ENCODE measurements at places on chromosomes 4 and X. TPM values are rescaled to one million over a fixed set of nuclear protein-coding genes. Genes with fewer than 3 reads are reported as not detected.

- no peak for DNase-seq
Measured at GRCh38 chrX:34918091-34918736, 24.4 kb upstream of the FAM47B start.

DNA sequence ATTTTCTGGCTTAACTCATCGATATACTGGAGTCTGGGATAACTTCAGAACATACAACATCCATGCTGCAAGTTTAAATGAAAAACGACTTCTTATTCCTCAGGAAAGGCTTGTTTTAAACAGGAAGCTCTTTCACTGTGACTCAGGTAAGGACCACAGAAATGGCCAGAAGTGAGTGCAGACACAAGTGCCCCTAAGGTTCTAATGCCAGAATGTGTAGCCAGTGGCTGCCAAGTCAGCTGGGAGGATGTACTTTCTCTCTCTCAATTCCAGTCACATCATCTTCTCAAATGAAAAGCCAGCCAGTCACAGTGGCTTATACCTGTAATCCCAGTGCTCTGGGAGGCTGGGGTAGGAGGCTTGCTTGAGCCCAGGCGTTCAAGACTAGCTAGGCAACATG is 144.6 kb downstream of the SH3KBP1 start:
- no peak for DNase-seq

- no peak for DNase-seq
Measured at GRCh38 chrX:115564243-115564642, 3.3 kb downstream of the PLS3 start.

DNA sequence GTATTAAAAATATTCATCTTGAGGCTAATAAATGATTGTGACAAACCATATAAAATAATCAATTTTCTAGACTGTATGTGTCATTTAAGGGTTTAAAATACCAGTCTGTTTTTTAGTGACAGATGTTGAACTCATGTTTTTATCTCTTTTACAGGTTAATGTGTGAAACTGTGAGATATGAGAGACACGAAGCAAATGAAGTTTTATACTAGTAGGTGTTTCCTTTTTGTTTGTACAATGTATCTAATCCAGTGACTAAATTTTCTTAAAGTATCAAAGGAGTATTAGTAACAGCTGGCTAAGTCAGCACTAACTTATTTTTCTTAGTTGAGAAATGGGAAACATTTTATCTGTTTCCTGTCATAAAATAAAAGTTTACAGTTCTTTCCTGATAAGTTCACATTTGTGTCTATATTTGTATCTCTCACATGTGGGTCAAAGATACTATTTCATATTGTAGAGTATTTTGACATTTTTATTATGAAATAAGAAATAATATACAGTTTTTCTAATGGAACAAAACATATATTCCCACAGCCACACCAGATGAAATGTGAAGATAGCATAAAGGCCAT is 90.3 kb downstream of the RAPGEF2 start:
- no peak for DNase-seq

GRCh38 chrX:123924186-123924585 is 37.3 kb upstream of the STAG2 start:
- DNase-seq, result no peak

- no peak for DNase-seq
Measured at GRCh38 chrX:120769576-120770341, 105.9 kb downstream of the CT47B1 start.

DNA sequence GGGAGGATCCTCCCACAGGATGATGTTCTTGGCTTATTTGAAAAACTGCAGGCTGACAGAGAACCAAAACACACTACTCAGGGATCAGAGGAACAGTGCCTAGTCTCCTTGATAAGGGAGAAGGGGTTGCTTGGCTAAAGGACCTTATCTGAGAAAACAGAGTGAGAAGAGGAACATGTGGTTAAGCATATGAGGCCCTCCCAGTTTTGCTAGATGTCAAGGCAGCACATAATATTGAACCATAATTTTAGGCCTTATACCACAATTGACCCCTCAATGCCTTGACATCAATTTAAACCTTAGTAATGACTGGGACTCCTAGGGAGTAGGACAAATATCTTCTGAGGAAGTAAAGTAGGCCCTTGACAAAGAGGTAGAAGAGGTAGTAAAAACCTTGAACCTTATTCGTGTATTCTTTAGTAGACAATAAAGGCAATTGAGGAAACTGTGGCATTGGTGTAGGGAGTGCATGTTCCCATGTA is 79.3 kb downstream of the TEX13C start:
- no peak for DNase-seq

DNA sequence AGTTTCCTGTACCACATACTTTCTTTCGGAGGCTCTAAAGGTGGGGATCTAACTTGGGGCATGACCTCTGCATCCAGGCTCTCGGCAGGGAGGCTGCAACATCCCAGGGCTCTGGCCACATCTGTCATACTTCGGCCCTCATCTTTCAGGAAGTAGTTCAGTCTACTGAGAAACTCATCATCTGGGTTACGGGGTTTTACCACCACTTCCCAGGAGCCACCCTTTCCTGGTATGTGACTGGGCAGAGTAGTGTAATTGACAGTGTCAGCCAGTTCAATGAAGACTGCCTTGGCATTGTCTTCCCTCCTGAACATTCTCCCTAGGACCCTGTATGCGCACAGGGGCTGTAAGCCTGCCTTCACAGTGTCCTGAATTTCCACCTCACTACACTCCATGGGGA is 2.8 kb downstream of the PNMA5 start:
- DNase-seq, result no peak

- no peak for DNase-seq
Measured at GRCh38 chr4:90883519-90883918, 756.3 kb downstream of the CCSER1 start.

- no peak for DNase-seq
Measured at GRCh38 chrX:19889582-19890342, 2.4 kb upstream of the SH3KBP1 start.

DNA sequence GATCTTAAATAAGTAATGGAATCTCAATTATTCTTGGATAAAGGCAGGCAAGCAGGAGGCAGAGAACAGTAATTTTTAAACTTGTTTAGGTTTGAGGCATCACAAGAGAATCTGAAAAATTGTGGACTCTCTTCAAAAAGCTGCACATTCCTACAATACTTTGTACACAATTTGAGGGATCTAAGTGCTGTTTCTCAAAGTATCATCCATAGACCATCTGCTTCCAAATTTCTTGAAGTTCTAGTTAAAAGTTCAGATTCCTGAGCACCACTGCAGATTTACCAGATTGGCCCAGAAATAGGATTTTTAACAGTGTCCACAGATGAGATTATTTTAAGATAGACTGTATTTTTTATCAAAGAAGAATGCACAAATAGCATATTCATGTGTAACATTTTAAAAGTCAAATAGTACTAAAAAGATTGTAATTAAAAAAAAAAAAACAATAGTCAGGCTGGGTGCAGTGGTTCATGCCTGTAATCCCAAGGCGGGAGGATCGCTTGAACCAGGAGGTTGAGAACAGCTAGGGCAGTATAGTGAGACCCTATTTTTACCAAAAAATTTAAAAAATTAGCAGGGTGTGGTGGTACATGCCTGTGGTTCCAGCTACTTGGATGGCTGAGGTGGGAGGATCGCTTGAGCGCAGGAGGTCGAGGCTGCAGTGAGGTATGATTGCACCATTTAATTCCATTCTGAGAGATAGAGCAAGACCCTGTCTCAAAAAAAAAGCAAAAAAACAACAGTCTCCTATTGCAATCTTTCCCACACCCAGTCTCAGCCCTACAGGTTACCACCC is 14.2 kb upstream of the FNIP2 start:
- no peak for DNase-seq

DNA sequence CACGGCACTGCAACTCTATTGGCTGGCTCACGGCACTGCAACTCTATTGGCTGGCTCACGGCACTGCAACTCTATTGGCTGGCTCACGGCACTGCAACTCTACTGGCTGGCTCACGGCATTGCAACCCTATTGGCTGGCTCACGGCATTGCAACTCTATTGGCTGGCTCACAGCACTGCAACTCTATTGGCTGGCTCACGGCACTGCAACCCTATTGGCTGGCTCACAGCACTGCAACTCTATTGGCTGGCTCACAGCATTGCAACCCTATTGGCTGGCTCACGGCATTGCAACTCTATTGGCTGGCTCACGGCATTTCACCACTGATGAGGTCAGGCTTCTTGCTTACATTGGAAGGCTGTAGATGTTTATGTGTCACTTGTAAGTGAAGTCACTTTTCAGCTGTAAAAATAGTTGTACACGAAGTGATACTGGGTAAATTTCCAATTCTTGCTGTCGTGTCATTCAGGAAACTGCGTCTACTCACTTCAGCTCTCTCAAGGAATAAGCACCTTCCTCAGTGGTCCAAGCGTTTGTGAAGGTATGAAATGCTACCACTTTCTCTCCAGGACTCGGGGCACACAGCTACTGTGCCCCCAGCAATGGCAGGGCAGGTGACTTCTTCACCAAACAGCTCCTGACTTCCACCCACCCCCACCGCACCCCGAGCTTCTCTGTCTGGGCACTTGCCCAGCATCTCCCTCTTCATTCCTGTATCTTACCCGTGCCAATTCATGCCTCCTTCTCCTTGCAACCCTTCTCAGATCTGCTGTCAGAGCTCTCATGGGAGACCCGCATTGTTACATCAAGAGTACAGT is 141.3 kb downstream of the AFAP1 start:
- no peak for DNase-seq

DNA sequence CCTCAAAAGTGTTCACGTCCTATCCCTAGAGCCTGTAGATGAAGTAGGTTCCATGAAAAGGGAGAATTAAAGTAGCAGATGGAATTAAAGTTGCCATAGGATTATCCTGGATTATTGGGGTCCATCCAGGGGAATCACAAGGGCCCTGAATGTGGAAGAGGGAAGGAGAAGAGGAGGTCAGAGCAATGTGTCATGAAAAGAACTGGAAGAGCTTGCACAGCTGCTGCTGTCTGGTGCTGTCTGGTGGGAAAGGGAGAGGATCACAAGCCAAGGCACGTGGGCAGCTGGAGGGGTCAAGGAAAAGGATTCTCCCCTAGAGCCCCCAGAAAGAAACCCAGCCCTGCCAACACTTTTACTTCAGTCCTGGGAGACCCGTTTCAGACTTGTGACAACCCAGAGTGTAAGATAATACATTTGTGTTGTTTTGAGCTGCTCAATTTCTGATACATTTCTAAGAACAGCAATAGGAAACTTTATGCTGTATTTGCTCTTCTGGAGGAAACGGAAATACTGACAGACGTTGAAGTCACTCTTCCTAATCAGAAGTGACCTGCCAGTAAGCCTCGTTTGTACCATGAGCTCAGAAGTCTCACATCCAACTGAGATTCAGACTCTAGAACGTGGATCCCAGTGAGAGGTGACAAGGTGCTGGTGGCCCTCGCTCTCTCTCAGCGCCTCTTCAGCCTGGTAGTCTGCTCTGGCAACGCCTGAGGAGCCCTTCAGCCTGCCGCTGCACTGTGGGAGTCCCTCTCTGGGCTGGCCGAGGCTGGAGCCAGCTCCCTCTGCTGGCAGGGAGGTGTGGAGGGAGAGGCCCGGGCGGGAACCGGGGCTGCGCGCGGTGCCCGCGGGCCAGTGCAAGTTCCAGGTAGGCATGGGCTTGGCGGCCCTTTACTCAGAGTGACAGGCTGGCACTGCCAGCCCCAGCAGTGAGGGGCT is 34.7 kb upstream of the ENPP6 start:
- no peak for DNase-seq

Gene LCORL
- total RNA-seq, result 8.7 TPM

Gene F8A2
- total RNA-seq, result not detected

Gene F9
- not detected for total RNA-seq

Gene LUZP4
- total RNA-seq, result not detected
